Adrenal gland (tissue), 19 donors: ENCODE measurements at places on chromosomes 11 and 22. TPM values are rescaled to one million over a fixed set of nuclear protein-coding genes. Genes with fewer than 3 reads are reported as not detected.

RGL4 gene
- not detected for polyA plus RNA-seq

CRYAB gene
- 108 TPM for polyA plus RNA-seq

IFITM2 gene
- 835 TPM for polyA plus RNA-seq

ELP4 gene
- 10.5 TPM for polyA plus RNA-seq

NLRP14 gene
- not detected for polyA plus RNA-seq

C11orf87 gene
- 0.35 TPM for polyA plus RNA-seq

XKR3 gene
- not detected for polyA plus RNA-seq

BBOX1 gene
- polyA plus RNA-seq: not detected

JAML gene
- polyA plus RNA-seq: 4.2 TPM

PATE4 gene
- polyA plus RNA-seq: not detected

PARVA gene
- polyA plus RNA-seq: 13.0 TPM

DERL3 gene
- polyA plus RNA-seq: 3.8 TPM

MS4A7 gene
- polyA plus RNA-seq: 38.1 TPM

ZNF214 gene
- polyA plus RNA-seq: 0.71 TPM

C1QTNF5 gene
- polyA plus RNA-seq: 20.3 TPM

PAMR1 gene
- 18.3 TPM for polyA plus RNA-seq

SPA17 gene
- polyA plus RNA-seq: 14.8 TPM

DEFB131B gene
- polyA plus RNA-seq: not detected

MMP8 gene
- 1.4 TPM for polyA plus RNA-seq

OR51E2 gene
- polyA plus RNA-seq: not detected

CHCHD10 gene
- 528 TPM for polyA plus RNA-seq

XNDC1N gene
- polyA plus RNA-seq: 3.4 TPM

POU2F3 gene
- polyA plus RNA-seq: 0.16 TPM

P4HA3 gene
- 0.93 TPM for polyA plus RNA-seq

OR51B2 gene
- not detected for polyA plus RNA-seq

MUC5B gene
- not detected for polyA plus RNA-seq

OR4D5 gene
- not detected for polyA plus RNA-seq

KRTAP5-7 gene
- not detected for polyA plus RNA-seq

ZFTA gene
- polyA plus RNA-seq: 10.3 TPM

RIMBP3C gene
- not detected for polyA plus RNA-seq

LRRC55 gene
- 0.59 TPM for polyA plus RNA-seq

MMP26 gene
- polyA plus RNA-seq: not detected

EIF3M gene
- polyA plus RNA-seq: 174 TPM

MRPL16 gene
- polyA plus RNA-seq: 61.5 TPM

SLN gene
- 1.8 TPM for polyA plus RNA-seq

TRPM5 gene
- polyA plus RNA-seq: 3.0 TPM

KRTAP5-11 gene
- polyA plus RNA-seq: not detected

KCNJ5 gene
- 37.1 TPM for polyA plus RNA-seq

FBXO7 gene
- polyA plus RNA-seq: 52.0 TPM

PHOX2A gene
- 68.9 TPM for polyA plus RNA-seq

PRODH gene
- polyA plus RNA-seq: not detected

MYEOV gene
- 0.22 TPM for polyA plus RNA-seq

SAA1 gene
- polyA plus RNA-seq: 91.0 TPM

RPLP2 gene
- 496 TPM for polyA plus RNA-seq

SLC22A25 gene
- not detected for polyA plus RNA-seq

SCUBE1 gene
- polyA plus RNA-seq: 5.3 TPM

CASP1 gene
- polyA plus RNA-seq: 9.2 TPM

HBE1 gene
- not detected for polyA plus RNA-seq
